MM.1S (cell line): ENCODE measurements at places on chromosomes 2 and 18.

DNA sequence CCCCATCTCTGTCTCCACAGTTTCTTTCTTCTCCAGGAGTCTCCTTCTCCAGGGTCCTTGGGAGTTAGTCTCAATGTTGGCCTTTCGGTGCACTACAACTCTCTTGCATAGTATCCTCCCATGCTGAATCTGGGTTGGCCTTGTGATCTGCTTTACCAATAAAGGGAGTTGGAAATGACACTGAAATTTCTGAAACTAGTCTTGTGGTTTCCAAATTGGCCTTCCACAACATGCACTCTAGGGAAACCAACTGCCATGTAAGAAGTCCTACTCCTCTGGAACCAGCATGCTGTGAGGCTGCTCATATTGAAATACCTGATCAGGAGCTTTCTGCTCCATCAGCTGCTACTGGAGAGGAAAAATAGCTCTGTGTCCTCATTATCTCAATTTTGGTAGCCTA is 9.9 kb upstream of the ABHD3 start:
- DNase-seq: peak; percentile 14
- no peak overlapping the region for H3K27ac ChIP-seq
- no peaks in the 10 kb centered on the region for H3K27me3 ChIP-seq
- H3K4me3 ChIP-seq: no peak overlapping the region
- no peaks in the 10 kb centered on the region for H3K36me3 ChIP-seq
- 0 out of 2 replicates have a peak, but pooled peaks cover 4% of the 10 kb centered on the region for H3K4me1 ChIP-seq

DNA sequence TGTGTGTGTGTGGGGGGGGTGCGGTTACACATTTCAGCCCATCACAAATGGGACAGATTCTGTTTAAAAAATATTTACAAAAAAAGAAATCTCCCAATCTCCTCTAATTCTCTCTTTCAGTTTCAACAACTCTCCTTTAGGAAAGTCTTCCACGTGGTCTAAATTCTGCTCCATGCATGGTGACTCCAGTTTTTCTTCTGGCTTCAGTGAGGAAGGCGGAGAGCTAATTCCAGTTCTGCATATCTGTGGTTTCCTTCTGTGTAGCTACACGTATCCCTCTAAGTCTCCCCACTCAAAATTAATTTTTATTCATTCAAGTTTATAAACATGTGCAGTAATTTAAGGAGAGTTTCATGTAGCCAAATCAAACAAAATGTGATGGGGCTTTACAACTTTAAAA is 111.6 kb downstream of the SLC4A3 start:
- no peaks in the 10 kb centered on the region for H3K4me1 ChIP-seq
- H3K27me3 ChIP-seq: no peaks in the 10 kb centered on the region
- no peak overlapping the region for H3K4me3 ChIP-seq

DNA sequence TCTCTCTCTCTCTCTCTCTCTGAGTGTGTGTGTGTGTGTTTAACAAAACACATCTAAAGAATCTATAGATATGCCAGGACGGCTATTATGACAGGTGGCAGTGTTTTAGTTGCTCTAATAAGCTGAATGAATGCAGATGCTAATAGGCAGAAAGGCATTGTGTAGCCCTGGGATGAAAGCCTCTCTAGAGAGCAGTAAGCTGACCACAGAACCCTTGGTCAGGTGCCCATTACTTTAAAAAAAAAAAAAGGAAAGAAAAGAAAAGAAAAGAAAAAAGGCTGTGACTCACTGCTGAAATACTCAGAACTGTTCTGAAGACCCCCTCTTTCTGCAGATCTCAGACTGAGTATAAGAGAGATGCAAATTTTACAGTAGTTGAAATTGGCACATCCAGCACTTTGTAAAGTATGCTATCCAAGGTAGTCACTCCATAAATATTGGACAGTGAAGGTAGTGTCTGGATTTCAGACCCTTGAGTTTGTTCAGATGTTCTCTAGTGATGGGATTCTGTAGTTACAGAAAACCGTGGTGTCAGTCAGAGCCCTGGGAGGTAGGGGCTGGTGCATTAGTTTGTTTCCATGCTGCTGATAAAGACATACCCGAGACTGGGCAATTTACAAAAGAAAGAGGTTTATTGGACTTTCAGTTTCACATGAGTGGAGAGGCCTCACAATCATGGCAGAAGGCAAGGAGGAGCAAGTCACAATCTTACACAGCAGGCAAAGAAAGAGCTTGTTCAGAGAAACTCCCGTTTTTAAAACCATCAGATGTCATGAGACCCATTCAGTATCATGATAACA is 30.9 kb downstream of the OSBPL6 start:
- no peak overlapping the region for H3K27ac ChIP-seq
- no peak overlapping the region for H3K4me3 ChIP-seq
- DNase-seq: peak; percentile 20

DNA sequence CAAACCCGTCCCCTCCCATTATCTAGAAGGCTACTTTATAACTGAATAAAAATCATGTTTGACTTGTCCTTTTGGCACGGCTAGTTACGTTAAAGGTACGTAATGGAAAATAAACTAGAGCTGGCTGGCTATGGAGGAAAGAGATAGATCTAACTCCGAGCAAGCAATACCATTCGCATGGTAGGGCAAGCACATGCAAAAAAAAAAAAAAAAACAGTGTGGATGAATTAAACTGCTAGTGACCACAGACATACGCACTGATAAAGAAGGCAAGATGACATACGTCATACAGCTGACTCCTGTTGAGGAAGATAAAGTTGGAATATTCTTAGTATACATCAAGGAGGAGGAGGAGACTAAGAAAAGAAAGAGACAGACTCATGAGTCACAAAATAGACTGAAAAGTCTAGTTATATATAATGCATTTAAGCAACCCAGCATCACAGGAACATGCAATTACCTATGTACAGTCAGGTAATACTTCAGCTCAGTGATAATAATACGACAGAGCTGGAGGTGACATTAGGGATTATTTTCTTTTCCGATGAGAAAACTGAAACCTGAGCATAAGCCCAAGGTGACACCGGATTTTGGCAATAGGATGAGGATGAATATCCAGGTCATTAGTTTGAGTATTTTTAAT is 37.9 kb upstream of the NARS1 start:
- no peak overlapping the region for H3K27ac ChIP-seq
- no peak overlapping the region for H3K4me3 ChIP-seq
- DNase-seq: no peak
- H3K4me1 ChIP-seq: no peaks in the 10 kb centered on the region

DNA sequence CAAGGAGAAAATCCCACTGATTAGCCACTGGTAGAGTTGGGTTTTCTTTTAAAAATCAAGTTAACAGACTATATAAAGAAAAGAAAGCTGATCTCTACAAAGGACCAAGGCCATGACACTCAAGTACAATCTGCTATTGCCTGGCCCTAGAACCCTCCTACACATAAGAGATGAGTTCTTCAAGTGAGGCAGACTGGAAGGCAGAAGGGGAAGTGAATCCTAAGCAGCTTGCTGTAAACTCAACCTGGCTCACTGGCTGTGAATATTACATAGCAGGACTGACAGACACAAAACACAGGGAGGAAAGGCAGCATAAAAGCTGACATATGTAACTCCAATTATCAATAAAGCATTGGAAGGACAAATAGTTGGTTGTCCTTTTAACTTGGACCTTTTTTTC is 65.4 kb downstream of the TRIP12 start:
- H3K4me3 ChIP-seq: no peak overlapping the region
- DNase-seq: no peak
- H3K27ac ChIP-seq: no peak overlapping the region
- 0 out of 2 replicates have a peak, but pooled peaks cover 9% of the 10 kb centered on the region for H3K4me1 ChIP-seq
